A549 treated with AZD2906 at 1 μM for 4 hours (cell line): ENCODE measurements at places on chromosomes 11 and 22. TPM values are rescaled to one million over a fixed set of nuclear protein-coding genes. Genes with fewer than 3 reads are reported as not detected.

Gene PNPLA5
- 0.03 to 0.07 TPM (median 0.06 TPM) in 3 of 5 replicates, not detected in the others for total RNA-seq

Gene CRYBB1
- not detected in 5 replicates for total RNA-seq

Gene SERPINH1
- total RNA-seq: 64.4 to 92.0 TPM (median 89.2 TPM) in 5 replicates

Gene OR2D2
- total RNA-seq: not detected in 5 replicates

Gene OR5J2
- total RNA-seq: not detected in 5 replicates

Gene CCDC87
- total RNA-seq: 0.34 to 0.58 TPM (median 0.49 TPM) in 5 replicates

Gene LRRC75B
- total RNA-seq: 5.0 to 9.0 TPM (median 8.2 TPM) in 5 replicates

Gene GVQW3
- 0.62 to 1.0 TPM (median 0.71 TPM) in 5 replicates for total RNA-seq

Gene CTSW
- total RNA-seq: 0.07 to 0.11 TPM in 2 of 5 replicates, not detected in the others

Gene DPAGT1
- 30.3 to 37.9 TPM (median 36.3 TPM) in 5 replicates for total RNA-seq

Gene RGL4
- not detected in 5 replicates for total RNA-seq

Gene APOA1
- 0.14 to 0.65 TPM (median 0.36 TPM) in 5 replicates for total RNA-seq

Gene MYOD1
- 0.03 to 0.05 TPM (median 0.03 TPM) in 3 of 5 replicates, not detected in the others for total RNA-seq

Gene APOL3
- 0.05 to 0.22 TPM (median 0.15 TPM) in 3 of 5 replicates, not detected in the others for total RNA-seq

Gene DDI1
- total RNA-seq: not detected in 5 replicates

Gene SHANK3
- total RNA-seq: 3.1 to 5.4 TPM (median 4.4 TPM) in 5 replicates

Gene DDX10
- total RNA-seq: 29.2 to 38.6 TPM (median 32.8 TPM) in 5 replicates

Gene TRMT112
- 377 to 453 TPM (median 410 TPM) in 5 replicates for total RNA-seq

Gene TESMIN
- 3.7 to 6.6 TPM (median 5.3 TPM) in 5 replicates for total RNA-seq

Gene ARHGAP8
- 1.3 to 2.6 TPM (median 2.1 TPM) in 5 replicates for total RNA-seq

Gene MRGPRX1
- total RNA-seq: not detected in 5 replicates

Gene MS4A7
- not detected in 5 replicates for total RNA-seq

Gene CNGA4
- 0.03 to 0.08 TPM (median 0.06 TPM) in 3 of 5 replicates, not detected in the others for total RNA-seq

Gene OLFML1
- total RNA-seq: 0.07 TPM in 1 of 5 replicates, not detected in the others

Gene ACTN3
- total RNA-seq: 0.02 to 0.10 TPM (median 0.09 TPM) in 4 of 5 replicates, not detected in the other

Gene JHY
- 2.9 to 3.9 TPM (median 3.3 TPM) in 5 replicates for total RNA-seq

Gene BRSK2
- total RNA-seq: 4.8 to 8.6 TPM (median 6.3 TPM) in 5 replicates

Gene OPCML
- not detected in 5 replicates for total RNA-seq

Gene TIMP3
- total RNA-seq: 1.00 to 1.5 TPM (median 1.2 TPM) in 5 replicates

Gene SCGB2A2
- total RNA-seq: not detected in 5 replicates

Gene FIBIN
- total RNA-seq: 0.02 TPM in 1 of 5 replicates, not detected in the others

Gene SLC25A17
- total RNA-seq: 21.0 to 23.1 TPM (median 21.9 TPM) in 5 replicates

Gene SYTL2
- total RNA-seq: 6.5 to 15.9 TPM (median 7.0 TPM) in 5 replicates

Gene TRIM51
- total RNA-seq: not detected in 5 replicates

Gene TP53I11
- total RNA-seq: 33.3 to 45.3 TPM (median 44.4 TPM) in 5 replicates

Gene GAL3ST1
- 7.8 to 12.2 TPM (median 10.9 TPM) in 5 replicates for total RNA-seq
